Midbrain (tissue), 1 donor: ENCODE measurements at places on chromosomes 12 and 14.

GRCh38 chr12:94457311-94457710, 2.4 kb downstream of the CEP83 start:
- no peak for DNase-seq

DNA sequence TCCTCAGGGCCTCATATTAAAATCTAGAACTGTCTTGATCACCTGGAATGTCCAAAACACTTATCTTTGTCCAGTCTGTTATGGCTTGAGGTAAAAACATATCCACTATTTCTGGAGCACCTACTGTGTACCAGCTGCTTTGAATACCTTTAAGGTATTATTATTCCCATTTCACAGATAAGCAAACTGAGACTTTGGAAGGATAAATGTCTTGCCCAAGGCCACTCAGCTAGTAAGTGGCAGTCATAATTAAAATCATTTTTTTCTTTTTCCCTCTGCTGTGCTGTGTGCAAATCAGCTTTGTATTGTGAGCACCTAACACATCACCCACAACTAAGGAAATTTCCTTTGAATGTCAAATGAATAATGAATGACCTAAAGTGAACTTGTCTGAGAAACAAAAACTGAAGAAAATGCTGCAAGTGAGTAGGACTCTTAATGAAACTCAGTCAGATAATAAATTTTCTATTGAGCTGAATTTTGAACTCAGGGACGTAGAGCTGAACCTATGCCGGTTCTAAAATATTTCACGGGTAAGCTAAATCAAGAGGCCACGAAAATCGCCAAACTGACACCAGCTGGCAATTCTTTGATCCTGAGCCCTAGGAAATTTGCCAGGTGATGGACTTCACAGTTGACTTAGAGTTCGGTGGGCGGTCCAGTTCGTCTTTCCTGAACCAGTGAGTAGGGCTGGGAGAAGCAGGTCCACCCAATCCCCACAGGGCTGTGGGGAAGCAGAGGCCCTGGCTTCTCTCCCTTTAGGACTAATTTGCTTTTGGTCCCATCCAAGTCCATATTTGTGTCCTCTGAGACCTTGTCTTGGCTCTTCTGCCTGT, 159.7 kb upstream of the PWP1 start:
- DNase-seq = no peak

- peak; percentile 81 for DNase-seq
These were observed 8.0 kb upstream of the CERS5 start for GRCh38 chr12:50174971-50175715.

DNA sequence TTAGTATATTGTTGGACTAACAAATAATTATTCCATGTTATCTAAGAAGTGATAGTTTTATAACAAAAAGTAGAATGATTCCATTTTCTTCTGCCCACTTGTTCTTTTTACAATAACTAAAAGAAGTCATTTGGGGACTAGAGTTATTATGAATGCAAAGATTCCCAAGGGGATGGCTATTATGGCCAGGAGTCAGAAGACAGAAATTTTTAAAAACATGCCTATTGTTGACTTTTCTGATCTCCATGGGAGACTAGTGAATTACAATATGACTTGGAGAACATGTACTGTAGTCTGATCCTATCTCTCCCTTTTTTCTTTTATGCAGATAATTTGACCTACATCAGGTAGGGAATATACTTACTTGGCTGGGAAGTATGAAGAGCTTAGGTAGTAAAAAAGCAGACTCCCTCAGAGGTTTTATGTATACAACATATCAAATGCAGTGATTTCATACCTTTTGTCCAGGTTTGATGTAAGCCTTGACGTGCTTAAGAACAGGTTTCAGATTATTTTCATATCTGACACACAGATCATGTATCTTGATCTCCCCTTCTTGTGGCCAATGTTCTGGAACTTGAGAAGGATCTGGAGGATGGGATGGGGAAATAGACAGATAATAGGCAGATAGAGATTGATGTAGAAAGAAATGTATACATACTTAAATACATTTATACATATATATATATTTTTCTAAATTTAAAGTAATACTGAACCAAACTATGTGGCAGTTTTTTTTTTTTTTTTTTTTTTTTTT, 41.0 kb upstream of the KCNJ8 start:
- DNase-seq = no peak

- peak; percentile 66 for DNase-seq
These were observed 1.1 kb upstream of the MBD6 start for GRCh38 chr12:57521525-57522010.

- DNase-seq = no peak
These were observed 903.8 kb downstream of the BCL11B start for GRCh38 chr14:98368221-98368620.

DNA sequence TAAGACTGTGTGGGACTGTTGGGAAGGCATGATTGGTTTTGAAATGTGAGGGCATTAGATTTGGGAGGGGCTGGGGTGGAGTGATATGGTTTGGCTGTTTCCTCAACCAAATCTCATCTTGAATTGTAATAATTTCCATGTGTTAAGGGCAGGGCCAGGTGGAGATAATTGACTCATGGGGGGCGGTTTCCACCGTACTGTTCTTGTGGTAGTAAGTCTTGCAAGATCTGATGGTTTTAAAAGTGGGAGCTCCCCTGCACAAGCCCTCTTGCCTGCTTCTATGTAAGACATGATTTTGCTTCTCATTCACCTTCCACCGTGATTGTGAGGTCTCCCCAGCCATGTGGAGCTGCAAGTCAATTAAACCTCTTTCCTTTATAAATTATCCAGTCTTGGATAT, 76.6 kb upstream of the PPFIA2 start:
- no peak for DNase-seq

GRCh38 chr12:1845427-1845826, 25.1 kb downstream of the LRTM2 start:
- no peak for DNase-seq

GRCh38 chr14:100391724-100392123, 68.6 kb downstream of the SLC25A47 start:
- DNase-seq = no peak

DNA sequence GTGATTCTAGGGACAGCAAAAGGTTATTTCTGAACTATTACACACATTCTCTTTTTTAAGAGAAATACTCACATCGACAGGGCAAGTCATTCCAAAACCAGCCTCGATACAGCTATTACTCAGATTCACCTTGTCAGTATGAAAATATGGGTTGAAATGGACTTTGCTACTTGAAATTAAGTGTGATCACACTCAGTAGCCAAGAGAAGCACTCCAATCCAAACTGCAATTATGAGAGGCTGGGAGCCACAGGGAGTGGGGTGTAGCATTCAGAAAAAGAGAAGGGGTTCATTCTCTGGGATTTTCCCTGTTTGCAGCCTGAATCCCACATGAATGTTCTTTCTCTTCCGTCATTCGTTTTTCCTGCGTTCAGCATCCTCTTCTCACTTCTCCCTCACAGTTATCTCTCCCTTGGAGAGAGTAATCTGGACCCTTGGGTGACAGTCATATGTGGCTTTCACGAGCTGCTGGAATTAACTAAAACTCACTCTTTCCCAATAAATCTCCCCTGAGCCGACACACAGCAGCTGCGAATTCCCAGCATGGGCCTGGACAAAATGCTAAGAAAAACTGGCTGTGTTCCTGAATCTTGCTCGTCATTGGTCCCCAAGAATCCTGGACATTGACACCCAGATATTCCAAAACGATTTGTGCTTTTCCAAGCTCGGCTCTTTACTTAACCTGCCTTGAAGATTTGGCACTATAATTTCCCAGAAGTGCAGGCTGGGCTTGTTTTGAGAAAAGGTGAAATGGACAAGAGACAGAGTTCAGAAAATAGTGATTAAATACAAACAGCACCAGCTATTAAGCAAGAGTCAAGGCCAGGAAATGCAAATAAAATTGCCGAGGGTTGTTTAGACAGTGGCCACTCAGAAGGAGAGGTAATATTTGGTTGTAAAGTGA, 199.5 kb upstream of the PLEKHG7 start:
- DNase-seq = no peak

DNA sequence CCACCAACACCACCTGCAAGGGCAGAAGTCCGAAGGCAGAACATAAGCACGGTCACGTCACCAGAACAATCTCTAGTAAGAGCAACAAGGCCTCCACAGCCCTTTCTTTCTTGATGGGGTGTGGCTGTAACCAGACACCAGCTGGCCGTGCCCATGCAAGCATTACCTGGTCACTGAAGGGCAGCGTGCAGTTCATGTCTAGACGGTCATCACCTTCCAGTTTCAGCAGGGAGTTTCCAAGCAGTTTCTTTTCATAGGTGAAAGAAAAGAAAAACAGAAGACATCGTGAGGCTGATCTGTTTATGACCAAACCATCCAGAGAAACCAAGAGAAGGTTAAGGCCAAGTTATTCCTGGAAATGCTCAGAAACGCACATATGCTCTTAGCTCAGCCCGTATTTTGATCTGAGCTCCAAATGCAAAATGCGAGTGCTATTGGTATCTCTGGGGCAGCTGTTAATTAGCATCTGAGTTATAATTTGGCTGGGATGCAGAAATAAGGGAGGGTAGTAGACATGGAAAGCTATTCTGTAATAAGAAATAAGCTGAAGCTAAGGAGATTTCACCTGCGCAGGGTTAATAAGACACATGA, 42.5 kb downstream of the PRKAB1 start:
- DNase-seq = no peak

GRCh38 chr14:99168330-99168729, 103.7 kb downstream of the BCL11B start:
- DNase-seq = no peak

- no peak for DNase-seq
These were observed 198.1 kb downstream of the ETV6 start for GRCh38 chr12:11847539-11847938.

DNA sequence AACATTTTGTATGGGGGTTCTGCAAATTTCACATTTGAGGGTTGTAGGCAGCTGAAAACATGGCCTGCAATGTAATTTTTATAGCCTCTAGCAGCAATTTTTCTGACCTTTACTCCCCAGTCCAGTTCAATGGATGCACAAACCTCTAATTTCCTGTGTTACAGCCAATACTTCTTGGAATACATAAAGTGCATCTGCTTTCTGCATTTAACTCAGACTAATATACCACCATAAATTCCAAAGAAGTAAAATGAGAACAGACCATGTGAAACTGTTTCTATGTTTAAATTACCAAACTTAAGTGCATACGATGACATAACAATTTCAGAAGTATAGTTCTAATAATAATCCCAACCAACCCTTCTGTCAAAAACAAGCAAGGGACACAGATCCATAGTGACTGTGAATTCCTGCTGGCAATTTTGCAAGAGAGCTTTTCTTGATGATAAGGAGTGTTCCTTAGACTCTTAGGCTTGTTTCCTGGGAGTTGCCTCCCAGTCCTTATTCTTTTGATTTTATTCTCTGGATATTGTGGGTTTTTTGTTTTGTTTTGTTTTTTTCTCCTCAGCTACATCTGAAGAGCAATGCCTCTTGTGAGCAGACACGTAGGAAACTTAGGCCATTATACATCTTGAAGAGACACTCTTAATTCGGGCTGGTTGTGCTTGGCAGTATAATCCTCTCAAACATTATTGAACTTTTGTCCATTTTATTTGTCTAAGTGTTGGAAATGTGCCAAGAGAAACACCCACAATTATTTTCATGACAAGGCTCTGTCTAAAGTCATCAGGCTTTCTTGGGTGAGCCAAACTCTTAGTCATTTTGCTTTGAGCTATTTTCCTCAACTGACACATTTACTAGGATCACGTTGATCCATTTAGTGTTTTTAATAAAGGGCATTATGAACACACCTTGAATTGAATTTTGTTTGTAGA, 51.3 kb upstream of the RERGL start:
- no peak for DNase-seq

GRCh38 chr12:57740656-57741412, 2.3 kb upstream of the AGAP2 start:
- no peak for DNase-seq

GRCh38 chr12:53345486-53346188, 9.5 kb upstream of the SP7 start:
- no peak for DNase-seq

DNA sequence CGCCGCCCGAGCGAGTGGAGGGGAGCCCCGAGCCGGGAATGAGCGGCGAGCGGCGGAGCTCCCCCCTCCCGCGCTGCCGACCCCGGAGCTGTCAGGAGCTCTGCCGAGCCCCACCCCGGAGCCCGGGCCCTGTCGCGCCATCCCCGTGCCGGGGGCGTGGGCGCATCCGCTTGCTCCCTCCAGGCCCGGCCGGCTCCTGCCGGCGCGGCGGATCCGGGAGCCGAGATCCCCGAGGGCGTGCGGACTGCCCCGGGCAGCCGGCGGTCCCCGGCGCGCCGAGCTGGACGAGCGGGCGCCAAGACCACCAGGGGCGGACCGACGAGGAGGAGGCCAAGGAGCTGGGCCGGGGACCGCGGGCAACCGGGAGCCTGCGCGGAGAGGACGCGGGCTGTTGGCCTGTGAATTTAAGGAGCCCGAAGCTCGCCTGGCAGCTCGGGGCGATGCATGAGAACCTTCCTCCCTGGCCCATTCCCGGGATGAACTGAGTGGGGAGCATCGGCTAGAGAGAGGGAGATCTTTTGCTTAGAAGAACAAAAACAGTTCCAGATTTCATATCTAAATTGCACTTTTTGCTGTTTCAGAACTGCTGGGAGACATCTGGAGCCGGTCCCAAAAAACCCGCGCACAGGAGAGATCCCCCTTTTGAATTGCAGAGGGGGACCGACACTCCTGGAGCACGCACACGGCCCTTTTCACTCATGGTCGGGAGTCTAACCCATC, 2.0 kb downstream of the PTHLH start:
- peak; percentile 46 for DNase-seq

GRCh38 chr14:61754627-61755381, 7.4 kb upstream of the SNAPC1 start:
- DNase-seq = no peak

GRCh38 chr14:79018836-79019235, 848.7 kb downstream of the NRXN3 start:
- DNase-seq = no peak

DNA sequence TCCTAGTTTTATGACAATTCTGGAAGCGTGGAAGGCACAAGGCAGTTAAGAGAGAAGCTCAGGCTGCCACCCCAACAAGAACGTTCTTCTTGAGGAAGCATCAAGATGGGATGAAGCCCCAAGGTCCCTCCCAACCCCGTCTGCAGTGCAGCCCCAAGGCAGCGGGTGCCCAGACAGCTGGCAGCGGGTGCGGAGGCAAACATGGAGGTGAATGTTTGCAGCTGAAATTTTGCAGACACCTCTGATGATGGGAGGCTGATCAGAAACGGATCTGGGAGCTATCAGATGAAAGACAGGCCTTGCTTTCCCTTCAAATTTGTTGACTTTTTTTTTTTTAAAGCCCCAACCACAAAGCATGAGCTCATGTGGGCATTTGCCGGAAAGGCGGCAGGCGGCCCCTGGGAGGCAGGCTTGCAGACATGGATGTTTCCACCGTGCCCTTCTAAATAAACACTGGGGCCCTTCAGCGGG, 230.7 kb upstream of the RTL1 start:
- no peak for DNase-seq
